ENCODE measurements at places on chromosomes 1 and 21.

- DNase-seq = no peak
Observed at GRCh38 chr1:63524201-63524600, 876 bp downstream of the EFCAB7 start.

DNA sequence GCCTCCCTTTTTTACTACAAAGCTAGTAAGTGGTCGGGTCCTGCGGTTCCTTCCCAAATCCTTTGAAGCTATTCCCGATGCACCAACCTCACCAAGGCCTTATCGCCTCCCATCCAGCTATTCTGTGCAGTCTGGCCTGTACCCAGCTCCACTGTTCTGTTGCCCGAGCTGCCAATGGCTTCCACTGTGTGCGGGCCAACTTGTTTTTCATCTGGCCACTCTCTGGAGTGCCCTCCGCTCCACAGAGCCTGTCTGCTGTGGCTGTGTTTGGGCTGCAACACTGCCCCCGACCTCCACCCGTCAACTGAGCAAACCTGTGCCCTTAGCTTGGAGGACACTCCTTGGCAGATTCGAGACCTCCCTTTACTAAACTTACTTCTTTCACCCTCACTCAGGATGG lies 125.0 kb downstream of the KIAA0319L start:
- DNase-seq = no peak

DNA sequence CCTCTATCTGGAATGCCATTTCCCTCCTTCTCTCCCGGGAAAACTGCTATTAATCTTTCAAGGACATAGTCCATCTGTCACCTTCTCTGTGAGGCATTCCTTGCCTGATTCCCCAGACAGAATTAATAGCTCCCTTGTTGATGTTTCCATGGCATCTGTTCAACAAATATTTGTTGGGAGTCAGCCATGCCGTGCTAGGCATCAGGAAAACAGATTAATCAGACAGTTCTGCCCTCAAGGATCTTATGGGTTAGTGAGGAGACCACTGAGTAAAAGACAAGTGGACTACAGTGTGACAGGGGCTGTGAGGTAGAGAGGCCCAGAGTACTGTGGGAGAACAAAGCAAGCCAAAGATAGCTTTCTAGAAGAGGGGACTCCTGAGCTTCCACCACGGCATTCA lies 11.4 kb upstream of the MAGOH start:
- no peak for DNase-seq

DNA sequence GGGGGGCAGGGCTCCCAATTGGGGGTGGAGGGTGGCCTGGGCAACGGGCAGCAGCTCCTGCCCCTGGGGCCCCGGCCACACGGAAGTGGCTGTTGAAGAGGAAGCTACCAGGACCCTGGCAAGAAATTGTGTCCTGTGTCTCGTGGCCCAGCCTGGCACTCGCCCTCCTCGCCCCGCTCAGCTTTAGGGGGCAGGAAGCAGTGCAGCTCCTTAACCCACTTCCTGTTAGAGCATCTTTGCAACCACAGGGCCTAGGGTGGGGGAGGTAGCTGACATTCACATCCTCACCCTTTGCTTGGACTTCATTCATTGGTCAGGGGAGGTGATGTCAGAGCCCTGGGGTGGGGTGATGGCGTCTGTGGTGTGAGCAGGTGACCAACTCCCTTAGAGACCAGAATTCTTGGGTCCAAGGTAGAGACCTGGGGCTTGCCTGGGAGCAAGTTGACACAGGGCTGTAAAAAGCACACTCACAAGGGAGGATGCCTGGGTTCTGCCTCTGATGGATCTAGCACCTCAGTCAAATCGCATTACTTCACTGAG lies at the start of gene ARHGAP30:
Gene ARHGAP30 (minus strand): TSS at position 161 of the 540 bp plus-strand sequence. CDS start 267 bp downstream, outside the sequence.
- no peak for DNase-seq

DNA sequence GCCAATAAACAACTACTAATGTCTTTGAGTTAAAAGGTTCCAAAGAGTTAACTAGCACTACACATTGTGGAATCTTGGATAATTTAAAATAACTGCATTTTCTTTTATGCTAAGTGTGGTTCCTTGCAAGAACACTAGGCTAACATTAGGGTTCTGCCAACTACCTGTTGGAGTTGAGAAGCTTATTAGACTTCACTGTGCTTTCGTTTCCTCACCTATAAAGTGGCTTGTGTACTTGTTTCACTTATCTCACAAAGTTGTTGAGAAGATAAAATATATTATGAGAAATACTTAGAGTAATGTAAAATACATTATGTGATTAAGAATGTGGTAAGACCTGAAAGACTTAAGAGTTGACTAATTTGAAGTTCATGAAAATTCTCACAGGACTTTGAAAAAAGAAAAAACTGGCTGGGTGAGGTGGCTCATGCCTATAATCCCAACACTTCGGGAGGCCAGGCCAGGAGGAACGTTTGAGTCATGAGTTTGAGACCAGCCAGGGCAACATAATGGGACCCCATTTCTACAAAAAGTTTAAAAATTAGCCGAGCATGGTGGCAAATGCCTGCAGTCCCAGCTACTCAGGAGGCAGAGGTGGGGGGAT lies 5.6 kb upstream of the RRAGC start:
- DNase-seq = no peak

GRCh38 chr1:36475910-36476604 lies 6.7 kb downstream of the CSF3R start:
- DNase-seq = peak; percentile 35

GRCh38 chr1:147204080-147204479 lies 21.1 kb downstream of the FMO5 start:
- DNase-seq = no peak

- no peak for DNase-seq
Observed at GRCh38 chr1:200471739-200472138, 61.9 kb upstream of the ZNF281 start.

- no peak for DNase-seq
Observed at GRCh38 chr1:77829851-77830250, 50.4 kb downstream of the MIGA1 start.

- DNase-seq = no peak
Observed at GRCh38 chr1:78070758-78071157, 25.0 kb downstream of the GIPC2 start.

GRCh38 chr1:217647791-217648190 lies 16.6 kb downstream of the SPATA17 start:
- DNase-seq = no peak

DNA sequence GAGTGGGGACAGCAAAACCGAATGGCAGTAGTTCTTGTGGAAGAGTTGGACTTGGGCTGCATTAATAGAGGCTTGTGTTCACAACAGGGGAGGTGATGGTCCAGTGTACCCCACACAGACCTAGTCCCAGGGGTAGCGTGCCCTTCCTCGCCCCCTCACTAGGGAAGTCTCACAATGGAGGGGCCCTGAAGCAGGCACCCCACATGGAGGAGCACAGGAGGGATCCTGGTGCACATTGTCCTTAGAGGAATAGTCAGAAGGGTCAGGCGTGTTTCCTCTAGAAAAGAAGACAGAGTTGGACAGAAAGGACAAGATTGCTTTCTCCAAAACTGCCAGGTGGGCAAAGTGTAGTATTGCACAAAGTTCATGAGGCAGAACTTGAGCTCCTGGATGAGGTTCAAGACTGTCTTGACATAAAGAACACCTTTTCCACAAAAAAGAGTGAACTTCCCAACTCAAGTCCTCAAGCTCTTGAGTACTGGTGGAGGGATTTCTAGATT lies 23.3 kb downstream of the ETNK2 start:
- no peak for DNase-seq

DNA sequence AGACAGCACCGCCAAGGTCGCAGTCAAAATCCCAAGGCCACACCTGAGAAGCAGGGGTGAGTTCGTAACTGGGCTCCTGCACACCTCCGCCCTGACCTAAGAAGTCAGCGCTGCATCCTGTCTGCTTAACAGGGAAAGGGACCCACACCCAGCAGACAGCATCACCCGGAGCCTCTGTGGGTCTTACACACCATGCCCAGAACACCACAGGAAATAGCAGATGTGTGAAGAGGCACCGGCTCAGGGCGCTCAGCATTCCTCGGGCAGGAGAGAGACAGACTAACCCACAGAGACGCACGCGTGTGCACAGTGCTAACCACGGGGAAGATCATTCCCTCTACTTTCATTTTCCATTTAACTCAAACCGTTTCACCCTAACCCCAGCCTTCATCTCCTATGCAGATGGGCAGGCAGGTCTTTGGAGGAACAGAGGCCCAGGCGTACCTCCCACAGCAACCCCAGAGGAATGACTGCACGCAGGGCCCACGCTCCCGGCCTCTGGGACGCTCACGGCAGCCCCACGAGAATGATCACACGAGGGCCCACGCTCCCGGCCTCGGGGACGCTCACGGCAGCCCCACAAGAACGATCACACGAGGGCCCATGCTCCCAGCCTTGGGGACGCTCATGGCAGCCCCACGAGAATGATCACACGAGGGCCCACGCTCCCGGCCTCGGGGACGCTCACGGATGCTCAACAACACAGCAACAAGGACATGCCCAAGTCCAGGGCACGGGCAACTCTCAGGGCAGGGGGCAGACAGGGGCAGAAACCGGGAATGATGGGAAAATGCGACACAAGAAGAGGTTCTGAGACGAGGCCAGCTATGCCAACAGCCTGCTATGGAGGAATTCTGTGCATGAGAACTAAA lies 20.9 kb downstream of the POFUT2 start:
- DNase-seq = no peak

- DNase-seq = no peak
Observed at GRCh38 chr1:82510431-82510830, 709.7 kb downstream of the ADGRL2 start.

- no peak for DNase-seq
Observed at GRCh38 chr1:215517441-215517891, 49.6 kb upstream of the KCTD3 start.

DNA sequence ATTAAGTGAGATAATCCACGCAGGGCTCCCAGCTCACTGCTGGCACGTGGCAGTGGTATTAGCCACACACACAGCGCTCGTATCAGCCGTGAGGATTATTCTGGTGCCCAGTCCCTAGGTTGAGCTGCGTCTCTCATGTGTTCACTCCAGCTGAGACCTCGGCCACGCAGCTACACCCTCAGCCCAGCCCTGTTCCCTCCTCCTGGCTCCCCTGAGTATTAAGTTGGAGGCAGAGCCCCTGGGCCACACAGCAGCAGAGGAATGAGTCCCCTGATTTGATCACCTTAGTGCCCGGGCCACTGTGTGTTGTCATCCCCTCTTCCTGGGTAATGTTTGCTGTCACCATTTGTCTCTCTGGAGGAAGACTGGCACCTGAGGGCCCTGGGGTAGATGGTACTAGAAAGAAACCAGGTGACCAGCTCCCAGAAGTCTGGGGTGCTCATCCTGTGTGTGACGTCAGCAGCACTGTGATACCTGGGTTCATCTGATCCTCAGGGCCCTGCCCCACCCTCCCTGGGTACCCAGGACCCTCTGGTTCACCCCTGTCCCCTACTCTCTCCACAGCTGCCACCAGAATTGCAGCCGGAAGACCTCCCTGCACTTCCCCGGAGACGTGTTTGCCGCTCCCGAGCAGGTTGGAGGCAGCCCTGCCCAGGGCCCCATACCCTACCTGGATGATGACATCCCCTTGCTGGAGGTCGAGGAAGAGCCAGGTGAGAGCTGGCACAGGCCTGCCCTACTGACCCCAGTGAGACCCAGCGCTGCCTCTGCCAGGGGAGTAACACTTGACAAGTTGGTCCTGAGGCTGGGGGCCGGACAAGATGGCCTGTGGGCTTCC lies 40.1 kb downstream of the DISP3 start:
- DNase-seq = no peak

DNA sequence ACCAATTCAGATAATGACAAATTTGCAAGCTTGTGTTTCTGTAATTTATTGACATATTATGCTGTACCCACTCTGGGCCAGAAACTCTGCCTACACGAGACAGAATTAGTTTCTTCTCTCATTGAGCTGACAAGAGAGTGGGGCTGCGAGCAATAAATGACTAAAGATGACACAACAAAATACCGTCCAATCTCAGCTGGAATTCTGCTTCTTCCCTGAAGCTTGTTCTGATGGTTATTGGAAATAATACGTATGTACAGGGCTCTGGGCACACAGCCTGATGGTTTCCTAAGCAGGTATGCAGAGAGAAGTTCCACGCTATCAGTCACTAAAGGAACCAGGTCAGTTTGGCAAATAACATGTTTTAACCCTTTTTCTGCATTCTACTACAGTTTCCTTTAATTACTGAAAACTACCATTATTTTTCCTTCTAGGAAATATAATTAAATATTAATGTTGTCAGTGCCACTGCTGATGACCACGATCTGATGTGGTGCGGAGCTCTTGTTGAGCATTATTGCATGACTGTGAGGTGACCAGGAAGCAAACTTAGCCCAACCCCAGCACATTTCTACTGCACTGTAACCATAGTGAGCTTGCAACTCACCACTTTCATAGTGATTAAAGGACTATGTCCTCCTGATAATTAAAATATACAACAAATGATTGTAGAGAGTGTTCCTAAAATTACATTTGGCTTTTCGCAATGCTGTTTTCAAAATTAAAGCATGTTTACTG lies 221.4 kb upstream of the L1TD1 start:
- no peak for DNase-seq

GRCh38 chr21:34792504-34793089 lies 123.8 kb downstream of the CLIC6 start:
- DNase-seq = no peak

DNA sequence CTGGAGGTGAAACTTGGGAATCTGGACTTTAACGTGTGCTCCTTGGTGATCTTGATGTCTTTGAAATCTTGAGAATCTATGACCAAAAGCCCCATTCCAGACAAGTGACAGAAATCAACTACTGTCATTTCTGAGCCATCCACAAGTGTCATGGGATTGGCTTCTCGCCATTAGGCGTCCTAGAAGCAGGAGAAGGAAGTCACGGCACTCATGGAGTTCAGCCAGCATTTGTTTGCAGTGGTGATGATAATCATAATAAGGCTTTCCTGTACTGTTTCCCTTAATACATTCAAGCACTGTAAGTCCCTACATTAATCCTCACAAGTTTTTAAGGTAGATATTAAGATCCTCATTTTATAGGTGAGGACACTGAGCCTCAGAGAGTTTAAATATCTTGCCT lies 11.9 kb downstream of the F5 start:
- no peak for DNase-seq

DNA sequence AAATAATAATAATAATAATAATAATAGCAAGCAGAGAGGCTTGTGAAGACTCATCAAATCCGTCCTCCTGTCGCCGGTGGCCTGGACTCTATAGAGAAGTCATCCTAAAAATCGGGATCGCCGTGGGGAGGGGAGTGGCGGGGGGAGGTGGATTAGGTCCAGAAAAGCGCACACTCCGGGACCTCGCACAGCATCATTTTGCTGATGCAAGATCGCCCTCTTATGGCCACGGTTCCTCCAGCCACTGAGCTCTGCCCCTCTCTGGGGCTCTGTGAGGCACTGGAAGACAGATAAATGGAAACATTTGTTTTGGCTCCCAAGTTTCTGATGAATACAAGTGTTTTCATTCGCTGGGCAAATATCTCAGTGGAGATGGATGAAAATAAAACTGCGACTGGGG lies 612.0 kb downstream of the MATN1 start:
- peak; percentile 84 for DNase-seq

GRCh38 chr1:176754676-176755075 lies 291.7 kb downstream of the PAPPA2 start:
- no peak for DNase-seq

GRCh38 chr1:43586136-43586731 lies 55.6 kb downstream of the PTPRF start:
- no peak for DNase-seq

- no peak for DNase-seq
Observed at GRCh38 chr1:205961405-205961804, 18.1 kb upstream of the SLC26A9 start.
